NCI-H1417 treated with DMSO at 0.1 percent for 48 hours (cell line): ENCODE measurements at places on chromosomes 1 and 21.

DNA sequence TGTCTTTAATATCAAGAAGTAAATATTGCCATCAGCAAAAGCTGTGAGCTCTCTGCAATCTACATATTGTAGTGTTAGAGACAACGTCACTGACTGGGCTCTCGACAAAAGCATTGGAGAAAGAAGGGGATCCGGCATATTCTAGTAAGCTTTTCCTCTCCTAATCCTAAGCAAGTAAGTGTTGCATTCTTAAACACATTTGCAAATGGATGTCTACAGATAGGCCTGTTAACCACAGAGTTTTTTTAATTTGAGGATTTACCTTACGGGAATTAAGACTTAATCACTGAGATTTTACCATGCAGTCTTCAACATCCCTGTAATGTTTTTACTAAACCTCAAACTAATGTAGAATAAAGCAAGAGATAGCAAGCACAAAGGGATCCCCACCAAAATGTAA lies 426.5 kb upstream of the CAMK1G start:
- no peak for DNase-seq

DNA sequence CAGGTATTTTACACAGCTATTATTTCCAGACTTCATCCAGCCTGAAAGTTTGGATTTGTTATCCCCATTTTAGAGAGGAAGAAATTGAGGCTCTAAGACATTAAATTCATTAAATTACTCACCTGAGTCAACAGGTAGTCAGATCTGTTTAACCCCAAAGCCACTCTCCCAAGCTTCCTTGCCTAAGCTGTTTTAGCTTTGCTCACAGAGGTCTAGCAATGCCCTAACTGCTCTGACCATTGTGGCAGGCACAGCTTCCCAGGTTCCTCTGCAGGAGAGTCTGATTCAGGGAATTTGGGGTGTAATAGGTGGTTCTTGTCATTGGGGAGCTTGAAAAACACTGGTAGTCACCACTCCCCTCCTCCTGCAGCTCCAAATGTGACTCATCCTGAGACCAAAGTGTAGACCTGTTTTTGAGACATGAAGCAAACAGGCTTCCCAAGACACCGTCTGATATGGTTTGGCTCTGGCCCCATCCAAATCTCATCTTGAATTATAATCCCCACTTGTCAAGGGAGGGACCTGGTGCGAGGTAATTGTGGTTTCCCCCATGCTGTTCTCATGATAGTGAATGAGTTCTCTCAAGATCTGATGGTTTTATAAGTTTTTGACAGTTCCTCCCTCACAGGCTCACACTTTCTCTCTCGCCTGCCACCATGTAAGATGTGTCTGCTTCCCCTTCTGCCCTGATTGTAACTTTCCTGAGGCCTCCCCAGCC lies 142.8 kb upstream of the DNAH14 start:
- no peak for DNase-seq

GRCh38 chr1:70334436-70334835 lies 20.1 kb downstream of the ANKRD13C start:
- DNase-seq: no peak

- no peak for DNase-seq
Measured at GRCh38 chr1:23357138-23357908, 12.3 kb downstream of the ZNF436 start.

GRCh38 chr1:13805431-13805830 lies 105.4 kb downstream of the PRDM2 start:
- DNase-seq: no peak

DNA sequence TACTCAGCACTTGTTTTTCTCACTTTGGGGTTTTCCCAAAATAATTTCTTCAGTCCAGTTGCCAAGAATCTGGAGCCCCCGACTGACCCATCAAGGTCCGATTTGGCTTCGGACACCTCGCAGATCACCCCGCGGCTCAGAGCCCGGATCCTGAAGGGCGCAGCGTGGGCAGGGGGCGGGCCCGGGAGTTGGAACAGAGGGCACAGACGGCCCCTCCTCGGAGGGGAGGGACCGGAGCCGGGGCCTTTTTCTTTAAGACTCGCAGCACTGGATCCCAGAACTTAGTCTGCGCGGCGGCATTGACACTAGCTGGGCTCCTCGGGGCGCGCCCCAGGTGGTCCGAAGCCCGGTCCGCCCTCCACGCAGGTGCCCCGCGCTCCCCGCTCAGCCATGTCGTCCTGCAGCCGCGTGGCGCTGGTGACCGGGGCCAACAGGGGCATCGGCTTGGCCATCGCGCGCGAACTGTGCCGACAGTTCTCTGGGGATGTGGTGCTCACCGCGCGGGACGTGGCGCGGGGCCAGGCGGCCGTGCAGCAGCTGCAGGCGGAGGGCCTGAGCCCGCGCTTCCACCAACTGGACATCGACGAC lies at the start of gene CBR3:
Gene CBR3, plus strand, starts transcription at position 277 of the 588 bp plus-strand sequence. Its CDS starts 114 bp downstream, at position 391.
- DNase-seq: no peak

DNA sequence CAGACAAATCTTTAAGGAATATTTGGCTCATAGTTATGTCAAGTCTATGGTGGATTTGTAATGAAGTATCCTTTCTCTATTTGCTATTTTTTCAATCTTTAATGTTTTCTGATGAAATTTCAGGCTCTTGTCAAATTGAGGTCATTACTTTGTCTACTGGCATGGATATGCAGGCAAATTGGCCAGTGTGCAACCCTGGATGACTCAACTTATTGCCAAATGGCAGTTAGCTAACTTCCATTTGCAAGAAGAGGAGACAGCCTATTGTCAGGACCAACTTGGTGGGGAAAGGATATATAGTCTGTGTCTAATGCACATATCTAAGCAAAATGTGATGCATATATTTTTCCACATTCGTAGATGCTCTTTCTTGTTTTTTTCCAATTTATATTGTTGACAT lies 530.5 kb downstream of the PTBP2 start:
- no peak for DNase-seq

GRCh38 chr1:240343966-240344365 lies 252.3 kb downstream of the FMN2 start:
- DNase-seq: no peak

DNA sequence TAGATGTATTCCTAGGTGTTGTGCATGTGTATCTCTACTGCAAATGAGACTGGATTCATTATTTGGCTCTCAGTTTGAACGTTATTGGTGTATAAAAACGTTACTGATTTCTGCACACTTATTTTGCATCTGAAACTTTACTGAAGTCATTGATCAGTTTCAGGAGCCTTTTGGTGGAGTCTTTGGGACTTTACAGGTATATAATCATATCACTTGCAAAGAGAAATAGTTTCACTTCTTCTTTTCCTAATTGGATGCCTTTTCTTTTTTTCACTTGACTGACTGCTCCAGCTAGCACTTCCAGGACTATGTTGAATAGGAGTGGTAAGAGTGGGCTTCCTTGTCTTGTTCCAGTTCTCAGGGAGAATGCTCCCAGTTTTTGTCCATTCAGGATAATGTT lies 252.2 kb downstream of the SMYD3 start:
- no peak for DNase-seq

GRCh38 chr1:90132306-90132705 lies 137.4 kb downstream of the ZNF326 start:
- no peak for DNase-seq

- DNase-seq: no peak
Measured at GRCh38 chr1:63920154-63921117, 146.6 kb downstream of the ROR1 start.

GRCh38 chr1:33853431-33853830 lies 10.4 kb upstream of the HMGB4 start:
- DNase-seq: no peak

DNA sequence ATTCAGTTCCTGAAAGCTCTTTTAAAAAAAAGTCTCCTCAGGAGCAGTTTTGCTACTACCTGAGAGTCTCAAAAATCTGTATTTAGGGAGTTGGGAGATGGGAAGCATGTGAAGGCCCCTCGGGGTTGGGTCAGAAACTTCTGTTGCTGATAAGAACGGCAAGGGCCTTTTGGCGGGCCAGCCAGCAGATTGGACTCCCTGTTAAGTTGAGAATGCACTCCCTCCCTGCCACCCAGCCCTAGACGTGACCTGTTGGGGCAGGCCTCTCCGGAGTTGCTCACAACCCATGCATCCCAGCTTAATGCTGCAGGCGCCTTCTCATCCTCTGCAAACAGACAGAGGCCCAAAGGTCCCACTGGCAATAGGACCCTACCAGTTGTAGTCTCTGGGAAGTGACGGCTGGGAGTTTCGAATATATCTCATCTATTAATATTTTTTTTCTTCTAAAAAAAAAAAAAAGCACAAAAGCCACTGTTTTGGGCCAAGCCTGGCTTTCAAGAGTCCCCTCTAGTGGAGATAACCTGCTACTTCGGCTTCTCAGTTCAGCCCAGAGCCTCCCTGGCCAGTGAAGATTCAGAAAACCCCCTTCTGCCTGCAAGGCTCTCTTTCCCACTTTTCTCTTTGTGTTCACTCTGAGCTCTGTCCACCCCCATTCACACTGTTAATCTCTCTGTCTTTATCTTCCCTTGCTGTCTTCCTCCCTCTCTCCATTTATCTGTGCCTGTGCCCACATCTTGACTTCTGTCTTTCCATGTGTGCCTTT lies 5.3 kb downstream of the PLXNA2 start:
- no peak for DNase-seq

DNA sequence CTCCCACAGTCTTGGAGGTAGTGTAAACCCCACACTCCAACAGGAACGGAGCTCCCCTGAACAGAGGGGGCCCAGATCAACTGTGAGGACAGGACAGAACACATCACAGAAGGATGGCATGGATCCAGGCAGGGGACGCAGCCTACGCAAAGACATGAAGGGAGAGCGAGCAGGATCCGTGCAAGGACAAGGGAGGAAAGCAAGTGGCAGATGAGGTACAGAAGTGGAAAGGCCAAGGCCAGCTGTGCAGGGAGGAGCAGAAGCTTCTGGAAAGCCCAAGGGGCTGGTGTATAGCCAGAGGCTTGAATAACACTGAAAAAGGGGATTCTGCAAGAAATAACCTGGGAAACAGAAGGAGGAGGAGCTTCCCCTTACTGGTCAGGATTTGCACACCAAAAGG lies 81.2 kb downstream of the SIPA1L2 start:
- DNase-seq: no peak
